ENCODE measurements at places on chromosomes 1 and 21.

GRCh38 chr1:78840453-78841271, 165.9 kb downstream of the ADGRL4 start:
- DNase-seq: no peak

GRCh38 chr1:50898773-50899172, 61.3 kb downstream of the FAF1 start:
- no peak for DNase-seq

- DNase-seq: no peak
Measured at GRCh38 chr1:247822060-247822459, 1.9 kb downstream of the OR14A16 start.

DNA sequence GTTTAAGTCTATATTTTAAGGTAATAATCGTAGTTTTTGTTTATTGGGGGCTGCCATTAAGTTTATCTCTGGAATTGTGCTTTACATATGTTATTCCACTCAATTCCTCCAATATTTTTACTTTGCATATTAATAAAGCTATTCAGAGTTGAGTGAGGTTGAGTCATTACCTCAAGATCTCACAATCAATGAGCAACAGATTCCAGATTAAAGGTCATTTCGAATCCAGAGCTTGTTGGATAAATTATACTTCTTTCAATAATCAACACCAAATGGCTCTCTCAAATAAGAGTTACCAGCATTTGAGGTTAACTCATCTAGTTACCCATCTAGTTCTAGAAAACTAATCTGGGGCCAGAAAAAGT, 16.7 kb downstream of the RGS4 start:
- DNase-seq: no peak

DNA sequence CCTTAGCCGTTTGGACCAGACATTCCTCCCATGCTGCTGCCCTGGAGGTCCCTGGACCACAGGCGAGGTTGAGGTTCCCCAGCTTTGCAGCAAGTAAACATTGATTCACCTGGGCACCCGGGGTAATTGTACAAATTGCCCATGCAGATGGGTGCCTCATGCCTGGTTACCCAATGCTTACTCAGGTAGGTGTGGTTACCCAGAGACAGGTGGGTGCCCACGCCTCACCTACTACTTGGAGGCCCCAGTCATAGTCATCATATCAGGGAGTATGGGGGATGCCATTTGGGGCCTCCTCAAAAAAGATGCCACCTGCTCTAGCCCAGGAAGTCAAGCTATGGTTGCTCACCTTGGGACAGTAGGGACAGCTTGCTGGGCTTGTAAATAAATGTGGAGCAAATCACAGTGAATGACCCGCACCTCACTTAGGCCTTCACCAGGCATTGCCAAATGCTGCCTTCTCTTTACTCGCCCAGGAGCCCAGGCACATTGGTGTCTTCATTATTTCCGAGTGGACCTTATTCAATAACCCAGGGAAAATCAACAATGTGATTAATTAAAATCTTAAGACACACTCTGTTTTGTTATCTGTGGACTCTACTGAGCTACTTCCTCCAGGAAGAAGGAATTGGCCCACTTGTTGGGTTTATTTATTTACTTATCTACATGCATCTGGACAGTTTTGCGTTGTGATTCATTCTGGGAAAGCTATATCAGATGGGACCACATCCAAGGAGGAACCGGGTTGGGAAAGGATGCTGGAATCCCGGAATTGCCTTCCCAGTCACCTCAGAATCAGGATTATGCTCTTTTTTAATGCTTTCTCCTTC, 35.6 kb upstream of the GRHL3 start:
- DNase-seq: no peak

- no peak for DNase-seq
Measured at GRCh38 chr1:28374297-28374696, 4.8 kb downstream of the PHACTR4 start.

- no peak for DNase-seq
Measured at GRCh38 chr1:72763481-72763880, 481.1 kb upstream of the NEGR1 start.

DNA sequence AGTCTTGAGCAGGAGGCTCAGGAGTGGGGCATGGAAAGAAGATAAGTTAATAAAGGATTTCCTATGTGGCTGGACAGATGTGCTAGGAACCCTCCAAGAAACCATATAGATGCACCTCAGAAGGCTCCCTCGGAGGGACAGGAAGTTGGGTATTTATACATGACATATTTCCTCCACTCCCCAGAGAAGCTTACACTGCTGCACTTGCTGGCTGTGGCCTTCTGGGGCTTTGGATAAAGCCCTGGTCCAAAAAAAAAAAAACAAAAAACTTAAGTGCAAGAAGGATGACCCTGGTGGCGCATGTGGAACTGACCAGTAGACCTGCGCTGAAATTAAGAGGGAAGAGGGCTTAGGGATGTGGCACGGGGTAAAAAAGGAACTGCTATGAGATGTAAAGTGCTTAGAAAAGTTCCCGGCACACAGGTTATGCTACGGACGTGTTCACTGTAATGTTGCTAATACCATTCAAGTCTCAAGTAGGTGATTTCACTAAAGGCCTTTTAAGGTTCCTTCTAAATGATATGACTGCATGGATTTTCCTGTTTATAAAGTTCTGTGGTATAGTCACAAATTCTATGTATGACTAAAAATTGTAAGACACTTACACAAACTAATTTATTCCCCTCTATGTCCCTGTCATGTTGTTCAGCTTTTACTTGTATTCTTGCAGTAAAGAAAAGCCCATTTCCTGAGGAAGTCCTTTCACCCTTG, 253.6 kb downstream of the HMCN1 start:
- DNase-seq: no peak

- no peak for DNase-seq
Measured at GRCh38 chr1:114467491-114467890, 43.5 kb downstream of the TRIM33 start.

DNA sequence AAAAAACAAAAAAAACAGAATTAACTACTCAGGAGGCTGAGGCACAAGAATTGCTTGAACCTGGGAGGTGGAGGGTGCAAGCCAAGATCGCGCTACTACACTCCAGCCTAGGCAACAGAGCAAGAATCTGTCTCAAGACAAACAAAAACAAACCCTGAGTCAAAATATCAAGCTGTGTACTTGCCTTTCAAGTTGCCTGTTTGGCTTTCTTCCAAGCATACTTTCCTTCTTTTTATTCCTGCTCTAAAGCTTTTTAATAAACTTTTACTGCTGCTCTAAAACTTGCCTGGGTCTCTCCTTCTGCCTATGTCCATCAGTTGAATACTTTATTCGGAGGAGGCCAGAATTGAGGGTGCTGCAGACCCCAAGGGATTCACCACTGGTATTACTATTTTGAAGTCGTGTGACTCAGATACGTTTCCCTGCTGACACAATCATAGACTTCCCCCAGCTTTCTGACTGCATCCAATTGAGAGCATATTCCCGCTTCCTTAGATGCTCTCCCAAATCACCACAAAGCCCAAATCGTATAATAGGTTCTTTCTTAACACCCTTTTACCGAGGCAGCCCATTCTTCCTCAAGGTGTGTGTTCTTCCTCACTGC, 3.5 kb upstream of the ACBD6 start:
- DNase-seq: no peak

DNA sequence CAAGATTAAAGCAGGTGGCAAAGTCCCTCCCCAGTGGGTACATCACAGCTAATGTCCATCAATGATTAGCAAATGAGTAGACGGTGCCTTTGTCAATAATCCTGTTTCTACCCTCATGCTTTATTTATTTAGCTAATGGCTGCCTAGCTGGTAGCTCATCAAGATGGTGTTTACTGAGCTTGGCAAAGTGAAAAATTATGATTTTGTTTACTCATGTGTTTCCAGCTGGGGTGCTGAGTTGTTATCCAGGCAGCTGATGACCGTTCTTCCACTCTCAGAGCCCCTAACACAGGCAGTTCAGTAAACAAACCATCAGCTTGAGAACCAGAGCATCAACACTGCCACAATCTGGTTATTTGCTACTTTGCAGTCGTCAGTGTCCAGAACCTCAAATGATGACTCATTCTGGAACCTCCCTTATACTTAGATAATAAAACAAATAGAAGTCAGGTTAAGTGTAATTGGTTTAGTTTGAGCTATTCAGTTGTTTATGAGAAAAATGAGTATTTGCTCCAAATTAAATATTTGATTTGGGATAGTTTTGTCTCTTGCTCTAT, 163.9 kb downstream of the ST6GALNAC5 start:
- no peak for DNase-seq

DNA sequence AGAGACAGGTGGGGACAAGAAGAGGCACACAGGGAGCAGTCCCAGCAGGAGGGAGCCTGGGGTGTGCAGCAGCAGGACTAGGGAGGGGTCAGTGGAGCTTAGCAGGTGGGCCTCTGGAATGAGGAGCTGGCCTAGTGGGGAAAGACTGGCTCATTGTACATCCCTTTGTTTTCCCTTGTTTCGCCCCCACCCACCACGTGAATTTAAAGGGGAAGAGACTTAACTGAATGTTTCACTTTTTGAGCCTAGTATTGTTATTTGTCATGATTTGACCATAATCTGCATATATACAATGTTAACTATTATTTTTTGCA, 181.7 kb downstream of the DHRS3 start:
- no peak for DNase-seq

- DNase-seq: no peak
Measured at GRCh38 chr1:41734201-41734970, 184.3 kb downstream of the HIVEP3 start.

GRCh38 chr1:229147072-229147471, 123.8 kb upstream of the RAB4A start:
- DNase-seq: no peak

- DNase-seq: no peak
Measured at GRCh38 chr1:109631513-109632505, 12.2 kb downstream of the AMPD2 start.

- no peak for DNase-seq
Measured at GRCh38 chr1:179366093-179366800, 476 bp downstream of the AXDND1 start.

DNA sequence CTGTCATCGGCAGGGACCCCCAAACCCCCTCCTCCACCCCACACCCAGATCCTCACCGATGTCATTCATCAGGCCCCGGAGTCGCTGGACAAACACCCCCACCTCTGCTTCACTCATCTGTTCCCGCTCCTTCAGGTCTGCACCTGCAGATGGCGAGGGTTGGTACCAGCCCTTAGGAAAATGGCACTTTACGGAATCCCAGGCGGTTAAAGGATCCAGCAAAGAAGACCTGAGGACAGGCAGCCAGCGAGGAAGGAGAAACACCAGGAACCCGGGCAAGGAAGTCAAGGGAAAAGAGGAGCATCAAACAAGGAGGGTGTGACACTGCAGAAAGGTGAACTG, 13.8 kb downstream of the ECHDC2 start:
- DNase-seq: no peak

DNA sequence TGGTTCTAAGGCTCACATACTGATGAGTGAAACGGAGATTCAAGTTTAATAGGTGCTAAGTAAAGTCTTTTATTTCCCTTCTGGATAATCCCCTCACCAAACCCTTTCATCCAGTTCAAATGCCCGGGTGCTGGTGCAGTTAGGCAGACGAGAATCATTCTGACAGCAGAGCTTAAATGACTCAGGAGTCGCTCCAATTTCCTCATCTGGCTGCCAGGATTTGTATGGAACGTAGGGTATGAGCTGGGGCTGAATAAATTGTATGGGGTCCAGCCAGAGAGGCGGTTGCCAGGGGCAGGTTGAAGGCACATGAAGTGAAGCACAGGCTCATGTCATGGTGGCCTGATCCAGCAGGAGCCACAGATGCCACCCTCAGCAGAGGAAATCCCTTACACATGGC, 76.0 kb downstream of the PAPPA2 start:
- DNase-seq: no peak

- no peak for DNase-seq
Measured at GRCh38 chr1:117059334-117059677, 820 bp upstream of the TTF2 start.

DNA sequence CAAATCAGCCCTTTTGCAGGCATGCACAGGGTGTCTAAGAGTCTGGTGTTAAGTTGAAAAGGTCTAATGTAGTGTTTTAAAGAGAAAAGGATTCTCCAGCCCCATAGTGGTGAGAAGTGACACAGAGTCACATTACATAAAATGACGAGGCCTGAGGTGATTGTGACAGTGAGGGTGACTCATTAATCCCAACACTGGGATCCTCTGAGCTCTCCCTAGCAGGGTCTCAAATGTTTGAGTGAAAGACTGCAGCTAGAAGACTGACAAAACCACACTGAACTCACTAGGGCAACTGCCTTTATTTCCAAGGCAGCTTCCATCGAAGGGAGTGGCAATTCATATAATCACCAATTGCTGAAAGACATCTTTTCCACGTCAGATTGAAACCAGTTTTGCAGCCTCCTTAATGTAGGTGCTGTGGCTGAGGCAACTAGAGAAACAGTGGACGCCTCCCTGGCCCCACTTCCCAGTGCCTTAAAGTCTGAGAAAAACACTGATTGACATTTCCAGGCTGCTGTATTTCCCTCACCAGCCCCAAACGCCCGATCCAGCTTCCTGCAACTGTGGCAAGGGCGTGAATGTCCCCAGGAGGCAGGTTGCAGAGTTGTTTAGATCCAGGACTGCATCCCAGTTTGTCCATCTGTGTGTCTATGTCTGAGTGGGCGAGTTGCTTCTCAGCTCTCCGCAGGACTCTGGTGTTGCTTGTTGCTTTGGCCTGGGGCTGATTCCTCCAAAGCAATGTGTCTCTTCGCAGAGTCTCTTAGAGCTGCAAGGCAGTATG, 81.4 kb downstream of the RUNX1 start:
- no peak for DNase-seq

DNA sequence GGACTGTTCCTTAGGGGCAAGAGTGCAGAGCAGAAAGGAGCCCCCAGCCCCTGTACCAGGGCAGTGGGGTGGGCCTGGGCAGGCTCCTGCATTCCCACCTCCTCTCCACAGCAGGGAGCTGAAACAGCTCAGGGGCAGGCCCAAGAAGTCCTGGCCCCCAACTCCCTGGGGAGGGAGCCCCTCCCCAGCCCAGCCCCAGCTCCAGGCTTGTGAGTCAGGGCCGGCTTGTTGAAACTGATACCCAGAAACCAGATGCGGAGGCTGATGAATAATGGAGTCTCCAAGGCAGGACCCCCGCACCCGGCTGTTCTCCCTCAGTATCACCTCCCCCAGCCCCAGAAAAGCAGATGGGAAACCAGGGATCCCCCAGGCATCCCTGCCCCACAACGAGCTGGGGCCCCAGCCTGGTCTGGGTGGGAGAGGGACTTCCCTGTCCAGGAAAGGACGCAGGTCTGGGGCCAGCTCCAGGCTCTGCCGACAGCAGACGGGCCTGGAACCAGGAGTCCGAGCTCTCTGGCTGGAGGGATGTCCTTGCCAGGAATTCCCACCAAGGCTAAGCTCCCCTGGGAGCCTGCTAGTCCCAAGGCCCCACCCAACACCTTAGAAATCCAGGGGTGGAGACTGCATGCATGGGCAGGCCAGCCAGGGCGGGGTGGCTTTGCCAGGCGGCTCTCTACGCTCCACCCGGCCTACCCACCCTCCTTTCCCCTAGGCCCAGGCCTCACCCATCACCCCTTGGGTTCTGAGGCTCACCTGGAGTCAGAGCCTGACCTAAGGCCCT, 2.7 kb downstream of the PLEKHG5 start:
- no peak for DNase-seq

GRCh38 chr1:199067483-199067882, 428.6 kb downstream of the PTPRC start:
- DNase-seq: no peak

GRCh38 chr1:74422421-74423292, 89.8 kb downstream of the LRRC53 start:
- DNase-seq: no peak

GRCh38 chr21:37208056-37208721, 58.9 kb downstream of the VPS26C start:
- DNase-seq: no peak

All from D721Med (cell line).